DMS79 (cell line): ENCODE measurements at places on chromosomes 7 and 10.
A peak's percentile ranks its signal among the peaks of the same experiment; 100 is the strongest.

- no peak for DNase-seq
Observed at GRCh38 chr7:36659172-36659516, 65.2 kb downstream of the AOAH start.

DNA sequence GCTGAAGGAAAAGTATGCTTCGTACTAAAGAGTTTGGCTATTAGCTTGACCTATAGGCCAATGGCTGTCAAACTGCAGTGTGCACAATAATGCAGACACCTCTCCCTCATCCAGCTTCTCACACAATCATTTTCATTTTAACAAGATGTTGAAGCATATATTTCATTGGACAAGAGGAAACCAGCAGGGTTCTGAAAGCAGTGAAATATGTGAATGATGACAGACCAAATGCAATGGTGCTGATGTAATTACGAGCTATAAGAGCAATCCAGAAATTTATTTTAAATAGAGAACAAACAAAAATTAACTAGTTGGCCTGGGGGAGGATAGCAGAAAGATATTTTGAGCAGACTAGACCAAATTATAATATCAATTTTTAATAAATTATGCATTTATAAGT, 331.5 kb upstream of the AKR1E2 start:
- no peak for DNase-seq

GRCh38 chr10:6621536-6621935, 41.5 kb upstream of the PRKCQ start:
- DNase-seq: no peak

DNA sequence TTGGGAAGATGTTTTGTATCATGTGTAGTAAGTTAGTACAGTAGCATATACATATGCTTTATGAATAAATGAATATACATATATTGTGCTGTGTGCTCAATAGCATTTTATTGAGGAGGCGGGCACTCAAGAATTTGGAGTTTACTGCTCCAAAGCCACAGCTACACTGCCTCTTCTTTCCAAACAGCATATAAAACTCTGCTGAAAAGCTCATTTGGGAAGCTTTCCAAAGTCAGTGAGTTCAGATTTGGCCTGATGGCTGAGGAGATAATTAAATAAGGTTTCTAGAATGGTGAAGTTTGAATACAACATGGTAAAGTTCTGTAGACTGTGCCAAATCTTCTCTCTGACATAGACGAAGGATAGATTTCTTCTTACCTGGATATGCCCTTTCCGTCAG, 29.8 kb downstream of the CDK1 start:
- DNase-seq: no peak

- no peak for DNase-seq
Observed at GRCh38 chr7:142001163-142001874, 5.6 kb downstream of the MGAM start.

GRCh38 chr10:97075961-97076525, 109.7 kb downstream of the SLIT1 start:
- peak; percentile 8 for DNase-seq

DNA sequence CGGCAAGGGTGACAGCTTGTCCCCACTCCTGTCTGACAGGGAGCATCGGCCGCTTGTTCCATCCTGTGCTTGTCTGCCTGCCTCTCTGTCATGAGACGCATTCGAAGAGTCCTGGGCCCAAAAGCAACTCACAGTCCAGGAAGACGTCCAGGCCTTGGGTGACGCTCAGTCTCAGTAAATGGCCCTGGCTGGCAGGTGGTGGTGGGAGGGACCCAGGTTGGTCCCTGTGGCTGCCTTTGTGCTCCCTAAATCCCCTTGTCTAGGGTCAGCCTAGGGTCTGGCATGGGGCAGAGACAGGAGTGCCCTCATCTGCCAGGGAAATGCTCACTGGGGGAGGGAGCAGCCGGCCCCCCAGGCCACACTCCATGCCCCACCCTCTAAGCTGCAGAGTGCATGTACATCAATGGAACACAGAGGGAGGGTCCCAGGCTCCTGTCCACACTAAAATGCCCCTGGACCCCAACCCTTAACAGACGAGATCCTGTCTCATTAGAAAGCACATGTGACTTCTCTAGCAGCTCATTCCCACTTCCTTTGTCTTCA, 295.2 kb upstream of the ZNF32 start:
- DNase-seq: no peak

DNA sequence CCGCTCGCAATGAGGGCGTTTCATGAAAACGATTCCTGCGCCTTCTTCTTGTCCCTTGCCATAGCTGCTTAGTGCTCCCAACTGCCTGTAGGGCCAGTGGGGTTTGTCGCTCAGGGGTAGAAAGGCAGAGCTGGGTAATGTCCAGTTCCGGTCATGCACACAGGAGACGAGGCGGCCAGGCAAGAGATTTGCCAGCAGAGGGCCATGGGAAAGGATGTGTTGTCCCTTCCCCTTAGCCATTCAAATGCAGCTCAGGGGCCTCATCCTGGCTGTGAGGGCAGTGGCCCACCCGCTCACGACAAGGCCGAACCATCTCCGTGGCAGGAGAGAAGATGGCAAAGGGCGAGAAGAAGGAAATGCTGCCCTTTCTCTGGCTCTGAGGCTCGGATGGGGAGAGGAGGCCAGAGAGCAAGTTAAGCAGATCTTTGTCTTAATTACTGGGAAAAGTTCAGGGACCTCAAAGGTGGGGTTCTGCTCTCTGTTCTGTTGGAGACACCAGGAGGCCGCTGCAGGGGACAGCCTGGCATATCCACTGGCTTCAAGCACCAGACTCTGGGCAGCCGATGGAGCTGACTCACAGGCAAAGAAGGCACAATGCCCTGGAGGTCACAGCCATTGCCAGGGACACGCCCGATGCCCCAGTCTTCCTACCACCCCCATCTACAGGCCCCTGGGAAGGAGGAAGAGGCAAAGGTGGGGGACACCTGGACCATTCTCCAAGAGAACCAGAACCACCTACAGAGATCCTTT, 534.8 kb upstream of the MGMT start:
- no peak for DNase-seq

DNA sequence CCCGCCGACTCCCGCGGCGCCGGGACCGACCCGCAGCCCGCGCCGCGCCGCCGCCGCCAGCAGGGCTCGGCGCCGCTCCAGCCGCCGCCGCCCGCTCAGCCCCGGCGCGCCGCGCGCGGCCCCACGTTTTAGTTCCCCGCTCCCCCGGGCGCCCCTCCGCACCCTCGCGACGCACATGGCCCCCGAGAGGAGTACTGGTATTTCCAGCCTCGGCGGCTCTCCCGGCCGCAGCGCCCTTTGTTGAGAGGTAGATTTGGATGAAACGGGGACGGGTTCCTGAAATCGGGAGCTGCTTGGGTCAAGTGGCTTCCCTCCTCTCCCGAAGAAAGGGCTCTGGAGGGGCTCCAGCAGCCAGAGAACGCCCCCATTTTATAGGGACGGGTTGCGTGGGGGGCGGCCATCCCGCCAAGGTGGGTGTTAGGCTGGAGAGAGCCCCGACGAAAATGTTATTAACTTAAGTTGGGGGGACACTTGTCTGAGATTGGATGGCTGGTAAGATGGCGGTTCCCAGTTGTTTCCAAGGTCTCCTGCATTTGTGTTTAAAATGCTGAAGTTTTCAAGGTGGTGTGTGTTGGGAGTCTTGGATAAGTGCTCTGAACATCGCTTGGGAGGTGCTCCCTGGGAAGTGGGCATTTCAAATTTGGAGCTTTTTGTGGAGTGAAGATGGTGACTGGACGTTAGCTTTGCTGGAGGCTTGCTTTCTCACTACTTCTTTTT, 1.2 kb downstream of the BMI1 start:
- DNase-seq: no peak

- no peak for DNase-seq
Observed at GRCh38 chr7:117411539-117411938, 15.8 kb downstream of the ASZ1 start.

- no peak for DNase-seq
Observed at GRCh38 chr10:73956476-73957359, 41.2 kb upstream of the VCL start.

- no peak for DNase-seq
Observed at GRCh38 chr7:34165927-34166550, 260.7 kb downstream of the BMPER start.

GRCh38 chr7:20183086-20183485, 34.1 kb downstream of the MACC1 start:
- no peak for DNase-seq

GRCh38 chr7:117098457-117098856, 145.2 kb downstream of the ST7 start:
- DNase-seq: no peak

DNA sequence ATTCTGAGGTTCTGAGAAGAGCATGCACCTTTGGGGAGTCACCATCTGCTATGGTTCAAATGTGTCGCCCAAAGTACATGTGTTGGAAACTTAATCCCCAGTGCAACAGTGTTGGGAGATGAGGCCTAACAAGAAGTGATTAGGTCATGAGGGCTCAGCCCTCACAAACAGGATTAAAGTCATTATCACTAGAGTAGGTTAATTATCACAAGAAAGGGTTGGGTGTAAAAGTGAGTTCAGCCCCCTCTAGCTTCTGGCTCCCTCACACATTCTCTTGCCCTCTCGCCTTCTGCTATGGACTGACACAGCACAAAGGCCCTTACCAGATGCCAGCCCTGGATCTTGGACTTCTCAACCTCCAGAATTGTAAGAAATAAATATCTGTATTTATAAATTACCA, 100.3 kb upstream of the C10orf90 start:
- DNase-seq: no peak

GRCh38 chr7:14767716-14768425, 134.7 kb downstream of the DGKB start:
- no peak for DNase-seq

DNA sequence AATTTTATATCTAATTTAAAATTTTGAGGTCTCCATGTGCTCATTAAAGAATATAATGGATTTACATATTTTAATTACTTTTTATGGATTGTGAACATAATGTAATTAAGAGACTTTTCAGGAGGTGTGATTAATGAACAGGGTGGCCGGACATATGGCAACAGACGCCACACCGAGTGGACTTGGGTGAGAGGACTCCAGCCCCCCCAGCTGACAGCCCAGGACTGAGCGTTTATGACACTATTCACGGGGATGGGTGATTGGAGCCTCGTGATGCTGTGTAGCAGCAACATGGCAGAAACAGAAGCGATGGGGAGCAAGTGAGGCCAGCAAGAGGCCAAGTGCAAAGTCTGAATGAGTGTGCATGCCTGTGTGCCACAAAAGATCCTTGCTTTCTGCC, 1176.9 kb downstream of the TYW1 start:
- no peak for DNase-seq

DNA sequence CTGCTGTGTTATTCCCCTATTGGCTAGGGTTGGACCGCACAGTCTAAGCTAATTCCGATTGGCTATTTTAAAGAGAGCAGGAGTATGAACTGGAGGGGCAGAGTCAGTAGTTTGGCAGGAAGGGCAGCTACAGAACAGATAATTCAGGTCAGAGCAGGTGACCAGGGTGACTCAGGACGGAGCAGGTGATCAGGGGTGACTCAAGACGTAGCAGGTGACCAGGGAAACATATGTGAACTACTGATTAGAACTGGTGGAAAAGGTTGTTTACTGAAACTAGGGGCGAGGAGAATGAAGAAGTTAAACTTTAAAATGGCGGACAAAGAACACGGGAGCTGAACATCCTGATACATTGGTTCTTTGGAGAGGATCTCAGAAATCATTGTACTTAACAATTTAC, 102.3 kb downstream of the CCDC7 start:
- no peak for DNase-seq

- DNase-seq: no peak
Observed at GRCh38 chr10:94443047-94443446, 40.7 kb downstream of the TBC1D12 start.

DNA sequence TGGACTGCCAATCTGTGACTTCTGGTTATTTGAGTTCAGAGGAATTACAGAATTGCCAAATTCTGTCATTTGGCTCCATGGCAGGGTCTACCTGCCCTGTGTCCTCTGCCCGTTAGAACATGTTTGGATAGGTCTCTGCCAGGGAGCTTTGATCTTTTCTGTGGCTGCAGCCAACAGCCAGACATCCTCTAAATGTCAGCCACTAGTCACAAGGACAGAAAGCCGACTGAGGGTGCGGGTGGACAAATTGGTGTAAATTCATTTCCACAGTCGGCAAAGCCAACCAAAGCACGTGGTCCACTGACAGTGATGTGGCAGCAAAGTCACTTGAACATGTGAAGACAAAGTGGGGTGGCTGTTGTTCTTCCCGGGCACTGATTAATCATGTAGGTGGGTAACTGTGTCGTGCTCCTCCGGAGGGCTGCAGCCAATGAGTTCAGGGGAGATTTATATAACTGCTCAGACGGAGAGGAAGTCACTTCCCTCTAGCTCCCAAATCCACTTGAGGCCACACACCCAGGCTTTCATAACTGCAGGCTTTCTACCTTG, 26.7 kb upstream of the CAMK1D start:
- no peak for DNase-seq

DNA sequence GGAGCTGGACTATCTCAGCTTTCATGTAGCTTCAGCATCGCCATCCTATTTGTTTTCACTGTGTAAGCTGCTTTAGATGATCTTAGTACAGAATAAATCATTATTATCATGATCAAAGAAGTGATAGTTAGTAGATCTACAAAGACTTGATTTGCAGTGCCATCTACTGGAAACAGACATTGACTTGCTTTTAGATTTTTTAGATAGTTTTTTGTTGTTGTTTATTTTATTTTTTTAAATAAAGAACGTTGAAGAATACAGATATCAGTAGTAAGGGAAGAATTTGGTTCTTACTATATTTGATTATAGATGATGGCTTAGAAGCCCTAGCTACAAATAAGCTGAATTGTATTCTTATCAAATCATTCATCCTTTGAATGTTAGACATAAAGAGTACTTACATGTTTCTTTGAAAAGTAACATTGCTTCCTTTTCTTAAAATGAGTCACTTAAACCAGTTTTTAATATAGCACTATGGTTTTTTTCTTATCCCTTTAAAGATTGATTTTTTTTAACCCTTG, 6.3 kb upstream of the SFMBT2 start:
- no peak for DNase-seq
